Renal pelvis (tissue), 12 donors: ENCODE measurements at places on chromosomes 7 and 10. TPM values are rescaled to one million over a fixed set of nuclear protein-coding genes. Genes with fewer than 3 reads are reported as not detected.

OR2A7 gene
- 21.1 TPM for polyA plus RNA-seq

LZTS2 gene
- 76.2 TPM for polyA plus RNA-seq

DNA sequence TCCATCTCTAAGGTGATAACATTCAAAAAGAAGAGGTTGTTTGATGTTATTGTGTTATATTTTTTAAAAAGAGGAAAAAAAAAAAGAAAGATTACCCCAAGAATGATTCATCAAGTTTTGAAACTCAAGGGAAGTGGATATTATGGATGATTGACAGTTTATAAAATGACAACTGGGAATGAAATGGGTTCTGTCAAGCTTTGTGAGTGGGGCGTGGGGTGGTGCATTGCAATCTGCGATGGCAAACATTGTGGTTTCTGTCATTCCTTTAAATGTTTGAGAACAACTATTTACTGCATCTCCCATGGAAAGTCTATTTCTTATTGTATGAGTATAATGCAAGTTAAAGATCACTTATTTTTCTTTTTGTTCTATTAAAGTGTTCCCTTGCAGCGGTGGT lies 297.0 kb downstream of the CCDC3 start:
- DNase-seq: no peak

- DNase-seq: no peak
Observed at GRCh38 chr7:44294325-44295069, 30.9 kb downstream of the CAMK2B start.

DNA sequence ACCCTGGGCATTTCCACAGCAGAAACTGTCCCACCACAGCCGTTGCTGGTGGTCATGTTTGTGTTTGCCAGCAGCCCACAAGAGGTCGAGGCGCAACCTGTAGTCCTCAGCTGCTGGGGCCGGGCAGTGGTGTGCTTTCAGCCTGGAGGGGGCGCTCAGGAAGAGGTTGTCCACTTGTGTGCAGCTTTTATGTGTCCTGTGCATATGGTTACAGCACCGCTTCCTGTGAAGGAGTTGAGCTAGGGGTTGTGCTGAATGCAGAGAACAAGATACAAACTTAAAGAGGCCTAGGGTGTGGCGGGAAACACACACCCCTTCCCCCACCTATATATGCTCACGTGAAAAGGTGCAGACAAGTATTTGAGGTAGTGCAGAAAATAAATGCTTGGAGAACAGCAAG lies 29.5 kb upstream of the PFKFB3 start:
- DNase-seq: no peak

CAV1 gene
- polyA plus RNA-seq: 26.0 TPM

ST8SIA6 gene
- polyA plus RNA-seq: 1.2 TPM

HOXA9 gene
- polyA plus RNA-seq: 115 TPM

BMS1 gene
- polyA plus RNA-seq: 25.0 TPM

DNA sequence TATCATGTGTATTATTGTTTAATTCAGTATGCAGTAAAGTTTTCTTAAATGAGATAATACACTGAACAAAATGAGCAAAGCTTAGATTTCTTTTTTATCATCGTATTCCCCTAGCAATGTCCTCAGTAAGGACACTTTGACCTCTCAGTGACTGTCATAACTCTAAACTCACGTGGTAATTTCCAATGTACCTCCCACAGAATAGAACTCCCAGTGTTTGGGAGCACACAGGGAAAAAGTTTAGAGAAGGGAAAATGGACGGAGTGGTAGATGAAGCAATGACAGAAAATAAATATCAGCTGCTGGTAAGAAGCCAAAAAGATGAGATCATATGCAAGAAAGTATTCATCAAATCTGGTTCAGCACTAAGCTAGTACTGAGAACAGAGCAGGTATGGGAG lies 758.6 kb upstream of the KCND2 start:
- no peak for DNase-seq

DNA sequence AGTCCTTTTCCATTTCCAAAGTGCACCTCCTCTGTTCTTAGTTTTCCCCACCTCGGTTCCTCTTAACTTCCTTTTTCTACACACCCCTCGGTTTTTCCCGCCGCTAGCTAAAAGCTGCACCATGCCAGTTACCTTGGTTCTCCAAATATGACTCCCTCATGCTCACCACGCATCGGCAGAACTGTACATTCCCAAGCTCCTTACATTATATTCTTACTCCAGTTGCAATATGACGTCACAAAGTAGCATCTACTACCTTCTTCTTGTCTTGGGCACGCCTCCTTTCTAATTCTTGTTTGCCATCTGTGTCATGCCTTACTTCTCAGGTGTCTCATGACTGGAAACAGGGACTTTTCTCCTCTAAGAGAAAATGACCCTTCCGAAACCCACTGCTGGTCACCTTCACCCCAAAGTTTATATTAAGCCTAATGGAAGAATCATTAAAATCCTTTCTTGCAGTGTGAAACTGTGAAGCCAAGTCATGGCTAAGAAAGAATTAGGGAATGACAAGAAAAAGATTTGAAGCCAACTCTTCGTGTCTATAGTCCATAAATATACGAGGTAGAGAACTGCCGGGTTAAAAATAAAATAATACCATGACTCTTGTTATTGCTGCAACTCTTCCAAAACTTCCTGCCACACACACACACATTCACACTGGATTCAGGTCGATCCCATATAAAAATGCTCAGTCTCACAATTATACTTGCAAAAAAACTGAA lies 1.7 kb downstream of the ESYT2 start:
- DNase-seq: no peak

GRCh38 chr7:116101704-116102103 lies 71.1 kb upstream of the TFEC start:
- DNase-seq: no peak

ZCWPW1 gene
- 6.3 TPM for polyA plus RNA-seq

DNA sequence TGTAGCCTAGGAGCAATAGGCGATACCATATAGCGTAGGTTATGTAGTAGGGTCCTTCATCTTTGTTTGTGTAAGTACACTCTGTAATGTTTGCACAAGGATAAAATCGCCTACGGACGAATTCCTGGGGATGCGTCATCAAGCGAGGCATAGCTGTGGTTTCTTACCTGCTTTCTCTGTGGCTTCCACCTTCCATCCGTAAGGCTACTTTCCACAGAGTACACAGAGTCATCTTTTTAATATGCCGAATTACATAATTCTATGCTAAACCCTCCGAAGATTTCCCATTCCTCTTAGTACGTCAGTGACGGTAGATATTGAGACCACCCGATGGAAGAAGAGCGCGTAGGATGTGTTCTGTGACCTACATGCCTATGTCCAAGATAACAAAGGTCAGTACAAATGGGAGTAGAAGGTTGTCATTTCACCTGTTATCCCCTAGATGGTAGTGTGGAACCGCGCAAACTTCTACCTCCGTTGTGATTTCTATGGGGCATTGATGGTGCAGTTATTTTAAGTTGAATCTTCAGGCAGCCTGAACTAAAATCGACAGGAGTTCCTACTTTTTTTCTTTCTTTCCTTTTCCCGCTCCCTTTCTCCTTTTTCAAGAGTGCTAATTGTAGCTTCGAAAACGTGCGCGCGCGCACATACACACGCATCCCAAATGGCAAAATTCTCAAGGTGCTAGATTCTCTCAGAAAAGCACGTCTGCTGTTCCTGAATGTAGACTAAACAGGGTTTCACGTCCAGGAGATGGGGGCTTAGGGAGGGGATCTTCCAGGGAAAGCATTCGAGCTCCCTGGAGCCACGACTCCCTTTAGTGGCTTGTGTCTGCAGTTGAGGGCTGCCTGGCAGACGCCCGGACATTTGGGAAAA lies 111.7 kb upstream of the MBL2 start:
- peak; percentile 76 for DNase-seq

CFAP58 gene
- 0.34 TPM for polyA plus RNA-seq

DNA sequence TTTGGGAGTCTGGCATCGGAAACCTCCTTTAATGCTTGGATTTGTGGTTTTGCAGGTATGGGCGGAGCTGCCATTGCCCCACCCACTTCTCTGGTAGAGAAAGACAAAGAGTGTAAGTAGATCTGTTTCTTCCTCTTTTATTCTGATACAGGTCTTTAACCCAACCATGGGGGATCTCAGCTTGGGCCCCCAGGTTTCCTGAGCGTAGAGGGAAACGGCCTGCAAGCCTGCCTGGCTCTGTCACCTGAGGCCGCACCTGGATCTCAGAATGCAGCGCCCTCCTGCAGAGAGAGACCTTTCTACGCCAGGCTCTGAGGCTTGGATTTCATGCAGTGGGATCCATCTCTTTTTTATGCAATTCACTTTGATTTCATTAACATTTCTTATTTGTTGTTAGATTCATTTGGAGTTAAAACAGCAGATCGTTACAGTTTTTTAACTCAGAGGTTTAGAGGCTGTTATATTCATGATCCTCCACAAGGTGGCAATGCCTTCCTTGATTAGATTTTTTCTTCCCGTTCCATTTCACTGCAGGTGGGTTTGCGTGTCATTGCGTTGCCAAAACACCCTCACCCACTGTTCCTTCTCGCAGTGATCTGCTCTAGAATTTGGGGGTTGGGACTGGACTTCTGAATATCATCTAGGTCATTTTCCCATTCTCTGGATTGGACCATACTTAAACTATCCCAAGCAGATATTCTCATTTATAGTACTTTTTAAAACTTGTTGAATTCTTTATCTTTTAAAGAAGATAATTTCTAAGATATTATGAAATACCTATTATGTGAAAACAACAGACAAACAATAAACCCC lies 20.0 kb downstream of the RBM17 start:
- DNase-seq: peak; percentile 29

DNA sequence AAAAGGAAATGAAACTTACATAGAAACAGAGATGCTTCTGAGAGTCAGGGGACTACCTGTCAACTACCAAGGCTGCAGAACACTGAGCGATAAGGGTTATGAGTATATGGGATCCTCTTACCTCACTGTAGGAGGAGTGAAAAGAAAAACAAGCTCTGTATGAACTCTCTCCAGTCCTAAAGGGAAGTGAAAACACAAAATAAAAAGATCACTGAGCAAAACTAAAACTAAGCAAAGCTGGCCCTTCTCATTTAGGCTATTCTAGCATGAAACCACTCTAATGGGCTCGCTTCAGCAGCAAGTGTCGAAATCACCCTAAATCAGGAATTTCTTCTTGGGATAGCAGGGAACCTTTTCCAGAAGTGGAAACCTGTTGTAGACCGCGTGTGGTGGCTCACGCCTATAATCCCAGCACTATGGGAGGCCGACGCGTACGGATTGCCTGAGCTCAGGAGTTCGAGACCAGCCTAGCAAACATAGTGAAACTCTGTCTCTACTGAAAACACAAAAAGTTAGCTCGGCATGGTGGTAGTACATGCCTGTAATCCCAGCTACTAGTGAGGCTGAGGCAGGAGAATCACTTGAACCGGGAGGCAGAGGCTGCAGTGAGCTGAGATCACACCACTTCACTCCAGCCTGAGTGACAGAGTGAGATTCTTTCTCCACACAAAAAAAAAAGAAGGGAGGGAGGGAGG lies 27.0 kb downstream of the DCLRE1C start:
- no peak for DNase-seq

- DNase-seq: peak; percentile 54
Observed at GRCh38 chr7:124765401-124766352, at the start of gene GPR37. TSS of gene GPR37 (minus strand) at chr7:124765792. CDS start at chr7:124764976, 816 bp downstream.

GRCh38 chr7:92133133-92133736 lies 1.0 kb downstream of the CYP51A1 start:
- no peak for DNase-seq

CALML3 gene
- 0.03 TPM for polyA plus RNA-seq

NET1 gene
- 135 TPM for polyA plus RNA-seq

TMEM196 gene
- not detected for polyA plus RNA-seq

ATXN7L1 gene
- polyA plus RNA-seq: 13.8 TPM

DNA sequence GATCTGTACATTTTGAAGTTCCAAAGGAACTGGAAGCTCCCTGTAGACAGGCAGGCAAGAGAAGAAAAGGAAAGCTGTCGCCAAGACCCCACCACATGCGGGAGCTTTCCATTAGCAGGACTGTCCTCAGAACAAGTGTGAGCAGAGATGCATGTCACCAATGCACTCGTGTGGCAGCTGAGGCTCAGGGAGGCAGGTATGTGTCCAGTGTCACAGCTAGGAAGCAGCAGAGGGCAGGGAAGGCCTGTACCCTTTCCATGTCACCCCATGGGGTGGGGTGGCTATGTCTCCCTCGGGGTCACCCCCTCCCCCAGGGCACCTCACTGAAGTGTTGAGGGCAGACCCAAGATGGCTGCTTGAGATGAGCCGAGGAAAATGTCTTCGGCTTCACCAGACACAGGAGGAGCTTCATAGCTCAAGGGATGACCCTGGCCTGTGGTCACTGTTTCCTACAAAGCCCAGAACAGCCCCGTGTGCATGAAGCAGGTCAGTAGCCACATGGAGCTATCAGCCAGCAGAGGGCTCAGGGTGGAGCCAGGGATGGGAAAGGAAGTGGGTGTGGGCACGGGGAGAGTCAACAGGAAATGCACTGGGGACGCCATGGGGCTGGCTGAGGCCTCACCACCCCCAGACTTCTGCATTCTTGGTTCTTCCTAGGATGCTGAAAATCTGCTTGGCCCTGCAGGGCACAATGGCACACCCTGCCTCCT lies 96.6 kb downstream of the FAM53B start:
- no peak for DNase-seq

DNA sequence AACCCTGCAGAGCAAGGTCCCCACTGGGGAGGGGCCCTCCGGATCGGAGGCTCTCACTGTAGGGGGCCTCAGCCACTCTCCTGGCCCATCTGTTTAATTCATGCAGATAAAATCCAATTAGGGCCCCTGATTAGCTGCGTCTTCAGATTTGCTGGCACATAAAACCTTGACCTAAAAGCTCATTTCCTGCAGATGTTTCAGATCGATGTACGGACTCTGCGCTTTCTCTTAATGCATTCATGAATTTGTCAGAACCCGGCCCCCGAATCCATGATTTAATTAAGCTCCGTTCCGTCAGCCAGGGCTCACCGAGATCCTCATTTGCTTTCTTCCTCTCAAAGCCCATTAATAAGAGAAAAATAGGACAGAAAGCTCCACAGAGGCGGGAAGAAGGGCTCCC lies 40.0 kb upstream of the FOXL3 start:
- DNase-seq: no peak

GRCh38 chr10:131724891-131725580 lies 175.8 kb upstream of the PPP2R2D start:
- DNase-seq: no peak

DNA sequence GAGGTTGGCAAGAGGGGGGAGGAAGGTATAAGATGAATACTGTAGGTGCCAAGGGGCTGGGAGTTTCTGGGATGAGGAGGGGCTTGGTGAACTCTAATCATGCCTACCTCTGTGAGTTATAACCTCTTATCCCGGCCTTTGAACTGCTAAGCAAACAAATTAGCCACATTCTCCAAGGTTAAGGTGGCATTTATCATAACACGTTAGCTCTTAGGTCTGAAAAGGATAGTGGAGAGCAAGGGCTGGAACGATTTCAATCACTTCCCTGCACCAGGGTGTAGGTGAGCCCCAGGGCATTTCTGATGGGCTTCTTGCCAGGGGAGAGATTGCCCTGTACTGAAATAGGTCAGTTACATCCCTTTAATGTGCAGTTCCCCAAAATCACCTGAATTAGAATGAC lies 28.6 kb upstream of the DMBT1 start:
- DNase-seq: no peak

DNA sequence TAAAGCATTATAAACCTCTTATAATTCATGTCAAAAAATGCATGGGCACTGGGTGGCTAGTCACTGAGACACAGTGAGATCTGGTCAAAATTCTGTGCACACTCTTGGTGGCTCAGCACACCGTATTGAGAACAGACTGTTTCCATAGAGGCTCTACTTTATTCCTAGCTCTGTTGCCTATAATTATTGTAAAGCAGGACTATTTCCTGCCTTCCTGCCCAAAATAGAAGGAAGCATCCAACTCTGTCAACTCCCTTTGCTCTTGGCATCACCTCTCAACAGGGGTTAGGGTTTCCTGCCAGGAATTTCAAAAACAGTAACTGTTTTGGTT lies 45.1 kb downstream of the PTN start:
- DNase-seq: no peak

PLEKHA8 gene
- 18.3 TPM for polyA plus RNA-seq

OR13A1 gene
- polyA plus RNA-seq: not detected
